ENCODE measurements at places on chromosomes 5 and 9. TPM values are rescaled to one million over a fixed set of nuclear protein-coding genes. Genes with fewer than 3 reads are reported as not detected.
A peak's percentile ranks its signal among the peaks of the same experiment; 100 is the strongest.

DNA sequence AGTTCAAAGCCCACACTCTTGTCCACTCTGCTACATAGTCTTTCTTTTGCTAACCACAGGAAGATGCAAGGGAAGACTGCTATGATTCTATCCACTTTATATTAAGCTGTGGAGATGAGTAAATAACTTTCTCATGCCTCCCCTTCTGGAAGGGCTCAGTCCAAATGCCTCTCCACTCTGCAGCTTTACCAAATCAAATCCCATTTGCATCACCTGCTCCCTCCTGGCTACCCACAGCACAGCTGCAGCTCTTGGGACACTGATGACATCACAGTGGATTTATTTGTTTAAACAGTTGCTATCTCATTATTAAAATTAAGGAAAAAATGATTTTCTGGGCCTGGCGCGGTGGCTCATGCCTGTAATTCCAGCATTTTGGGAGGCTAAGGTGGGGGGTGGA, 1544.9 kb upstream of the WWC1 start:
- no peak for DNase-seq
- H3K27me3 ChIP-seq, result no peaks in the 10 kb centered on the region
- H3K4me3 ChIP-seq, result no peak overlapping the region
- H3K27ac ChIP-seq, result no peak overlapping the region
- no peaks in the 10 kb centered on the region for H3K36me3 ChIP-seq

GRCh38 chr5:39542511-39543285, 117.9 kb upstream of the DAB2 start:
- H3K4me3 ChIP-seq, result no peak overlapping the region
- no peak overlapping the region for H3K27ac ChIP-seq
- H3K27me3 ChIP-seq, result no peaks in the 10 kb centered on the region
- H3K36me3 ChIP-seq, result no peaks in the 10 kb centered on the region
- no peak for DNase-seq

DNA sequence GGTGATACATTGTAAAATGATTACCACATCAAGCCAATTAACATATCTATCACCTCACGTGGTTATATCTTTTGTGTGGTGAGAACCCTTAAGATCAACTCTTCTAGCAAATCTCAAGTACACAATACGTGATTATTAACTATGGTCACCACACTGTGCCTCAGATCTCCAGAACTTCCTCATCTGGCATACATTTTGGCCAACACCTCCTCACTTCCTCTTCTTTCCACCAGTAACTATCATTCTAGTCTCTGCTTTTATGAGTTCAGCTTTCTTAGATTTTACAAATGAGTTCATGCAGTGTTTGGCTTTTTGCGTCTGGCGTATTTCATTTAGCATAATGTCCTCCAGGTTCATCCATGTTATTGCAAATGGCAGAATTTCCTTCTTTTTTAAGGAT, 35.8 kb downstream of the PRKACG start:
- DNase-seq, result no peak
- no peak overlapping the region for H3K27ac ChIP-seq

GRCh38 chr9:120464176-120464886, 115.6 kb downstream of the CDK5RAP2 start:
- no peaks in the 10 kb centered on the region for H3K27me3 ChIP-seq
- no peaks in the 10 kb centered on the region for H3K36me3 ChIP-seq
- peaks cover 12% of the 10 kb centered on the region for H3K4me1 ChIP-seq
- H3K4me3 ChIP-seq, result no peak overlapping the region
- no peak for DNase-seq

- H3K27ac ChIP-seq, result no peak overlapping the region
- H3K4me3 ChIP-seq, result no peak overlapping the region
- H3K4me1 ChIP-seq, result no peaks in the 10 kb centered on the region
- no peaks in the 10 kb centered on the region for H3K36me3 ChIP-seq
Observed at GRCh38 chr9:135486267-135487065, 6.9 kb downstream of the PPP1R26 start.

GRCh38 chr5:9282211-9282610, 263.7 kb downstream of the SEMA5A start:
- H3K36me3 ChIP-seq, result no peaks in the 10 kb centered on the region
- H3K27me3 ChIP-seq, result no peaks in the 10 kb centered on the region
- no peaks in the 10 kb centered on the region for H3K4me1 ChIP-seq
- no peak overlapping the region for H3K4me3 ChIP-seq
- DNase-seq, result no peak
- no peak overlapping the region for H3K27ac ChIP-seq

DNA sequence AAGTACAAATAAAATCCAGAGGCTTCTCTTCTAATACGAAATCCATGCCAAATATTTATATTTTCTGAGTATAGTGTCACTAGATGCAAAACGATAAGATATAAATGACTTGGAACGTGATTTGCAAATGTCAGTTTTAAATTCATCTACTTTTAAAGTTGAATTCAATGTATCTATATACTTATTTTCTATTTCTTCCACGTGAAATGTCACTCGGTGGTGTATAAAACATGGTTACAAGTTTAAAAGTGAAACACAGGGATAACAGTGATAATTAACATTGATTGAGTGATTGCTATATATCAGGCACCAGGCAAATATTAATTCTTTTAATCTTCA, 54.8 kb downstream of the HINT1 start:
- DNase-seq, result no peak
- no peaks in the 10 kb centered on the region for H3K36me3 ChIP-seq
- no peak overlapping the region for H3K27ac ChIP-seq
- H3K27me3 ChIP-seq, result no peaks in the 10 kb centered on the region
- no peaks in the 10 kb centered on the region for H3K4me1 ChIP-seq

GRCh38 chr9:82271106-82271561, 282.6 kb downstream of the SPATA31D1 start:
- H3K4me1 ChIP-seq, result peaks cover 9% of the 10 kb centered on the region
- H3K27me3 ChIP-seq, result no peaks in the 10 kb centered on the region
- no peaks in the 10 kb centered on the region for H3K36me3 ChIP-seq
- peak; percentile 18 for DNase-seq

DNA sequence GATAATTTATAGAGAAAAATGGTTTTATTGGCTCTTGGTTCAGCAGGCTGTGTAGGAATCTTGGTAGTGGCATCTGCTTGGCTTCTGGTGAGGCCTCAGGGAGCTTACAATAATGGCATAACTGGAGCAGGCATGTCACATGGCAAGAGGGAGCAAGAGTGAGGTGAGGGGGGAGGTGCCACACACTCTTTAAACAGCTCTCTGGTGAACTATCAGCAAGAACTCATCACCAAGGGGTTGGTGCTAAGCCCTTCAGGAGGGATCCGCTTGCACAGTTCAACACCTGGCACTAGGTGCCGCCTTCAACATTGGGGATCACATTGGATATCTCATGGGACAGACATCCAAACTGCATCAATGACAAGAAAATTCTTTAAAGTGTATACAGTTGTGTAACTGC, 10.5 kb downstream of the GPBP1 start:
- H3K4me3 ChIP-seq, result no peak overlapping the region
- H3K4me1 ChIP-seq, result peaks cover 5% of the 10 kb centered on the region
- no peaks in the 10 kb centered on the region for H3K27me3 ChIP-seq
- DNase-seq, result no peak

DNA sequence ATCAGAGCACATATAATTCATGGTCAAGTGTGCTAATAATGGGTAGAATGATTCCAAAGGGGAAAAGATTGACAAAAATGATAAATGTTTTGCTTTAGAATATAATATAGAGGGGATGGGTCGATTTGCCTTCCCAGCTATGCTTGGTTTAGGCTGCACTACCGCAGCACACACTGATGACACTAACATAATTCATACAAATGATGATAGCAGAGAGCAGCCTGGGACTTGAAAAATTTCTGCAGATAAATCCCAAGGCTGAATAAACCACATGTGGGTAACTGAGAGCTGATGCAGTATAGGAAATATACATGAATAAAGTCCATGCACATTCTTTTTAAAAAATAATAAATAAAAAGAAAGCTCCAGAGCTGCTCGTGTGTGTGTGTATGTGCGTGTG, 54.5 kb downstream of the EFNA5 start:
- peaks cover 7% of the 10 kb centered on the region for H3K4me1 ChIP-seq
- no peaks in the 10 kb centered on the region for H3K27me3 ChIP-seq
- H3K4me3 ChIP-seq, result no peak overlapping the region
- no peak overlapping the region for H3K27ac ChIP-seq
- H3K36me3 ChIP-seq, result no peaks in the 10 kb centered on the region

DNA sequence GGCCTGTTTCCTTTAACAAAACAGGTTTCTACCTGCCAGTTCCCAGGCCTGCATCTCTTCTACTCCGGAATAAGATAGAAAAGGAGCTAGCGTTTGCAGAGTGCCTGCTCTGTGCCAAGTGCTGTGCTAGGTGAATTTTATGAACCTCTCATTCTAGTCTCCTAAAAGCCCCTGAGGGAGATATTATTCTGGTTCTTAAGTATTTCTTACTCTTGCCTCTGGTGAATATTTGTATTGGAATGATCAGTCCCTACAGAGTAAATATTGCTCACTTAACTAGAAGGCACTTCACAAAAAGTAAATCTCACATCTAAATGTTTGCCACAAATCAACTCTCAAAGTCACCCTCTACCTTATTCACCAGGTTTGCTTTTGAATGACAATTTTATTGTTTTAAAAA, 227.1 kb downstream of the AUH start:
- no peaks in the 10 kb centered on the region for H3K36me3 ChIP-seq
- peaks cover 44% of the 10 kb centered on the region for H3K4me1 ChIP-seq
- peak overlapping the region; percentile 71 for H3K27ac ChIP-seq
- no peak overlapping the region for H3K4me3 ChIP-seq

GRCh38 chr5:154524859-154525258, 46.8 kb upstream of the HAND1 start:
- no peak overlapping the region for H3K4me3 ChIP-seq
- no peaks in the 10 kb centered on the region for H3K27me3 ChIP-seq
- H3K4me1 ChIP-seq, result peaks cover 13% of the 10 kb centered on the region
- H3K36me3 ChIP-seq, result no peaks in the 10 kb centered on the region
- no peak overlapping the region for H3K27ac ChIP-seq
- DNase-seq, result no peak

The ECSCR gene
- 0.36 TPM for total RNA-seq

The SLC25A2 gene
- 0.40 TPM for total RNA-seq

The MAST4 gene
- 7.9 TPM for total RNA-seq

The CD274 gene
- 3.8 TPM for total RNA-seq

The TLX3 gene
- total RNA-seq, result not detected

The CSNK1G3 gene
- total RNA-seq, result 21.6 TPM

All from PC-3 (cell line).